ENCODE measurements at places on chromosomes 7 and 10.

- DNase-seq, result no peak
These were observed 50.4 kb upstream of the PTPRN2 start for GRCh38 chr7:158638001-158638400.

DNA sequence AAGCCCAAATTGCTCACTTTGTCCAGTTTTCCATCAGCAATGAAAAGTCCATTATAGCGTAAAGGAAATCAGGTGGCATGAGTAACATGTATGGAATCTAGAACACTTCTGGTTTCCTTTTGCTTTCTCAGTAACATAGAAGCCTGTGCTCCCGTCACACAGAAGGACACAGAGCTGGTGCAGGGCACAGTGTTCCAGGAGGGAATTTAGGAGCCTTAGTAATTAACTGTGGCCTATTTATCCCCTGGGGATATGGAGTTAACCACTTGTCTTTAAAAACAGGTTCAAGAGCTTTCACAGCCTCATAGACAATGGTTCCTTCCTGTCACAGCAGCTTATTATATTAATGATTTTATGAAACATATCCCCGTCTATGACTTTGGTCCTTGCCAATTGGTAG is 189.9 kb downstream of the NEBL start:
- no peak for DNase-seq

DNA sequence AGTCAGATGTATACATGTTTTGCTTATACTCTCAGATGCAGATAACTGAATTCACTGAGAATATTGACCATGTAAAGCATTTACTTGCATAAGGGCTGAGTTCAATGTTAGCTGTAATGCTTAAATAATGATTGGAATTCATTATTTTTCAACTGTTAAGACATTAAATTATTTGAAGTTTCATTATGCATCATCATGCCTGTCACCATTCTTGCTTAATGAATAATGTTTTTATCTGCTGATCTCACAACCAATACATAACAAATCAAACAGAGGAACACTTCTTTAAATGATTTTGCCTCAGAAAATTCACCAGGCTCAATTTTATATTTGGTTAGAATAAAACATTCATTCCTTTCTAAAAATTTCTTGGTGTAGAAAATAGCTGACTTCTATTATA is 233.4 kb downstream of the GPR37 start:
- no peak for DNase-seq

GRCh38 chr10:70007116-70007820 is 45.4 kb upstream of the MACROH2A2 start:
- DNase-seq, result no peak

GRCh38 chr10:22698941-22699440 is 15.4 kb downstream of the PIP4K2A start:
- no peak for DNase-seq

DNA sequence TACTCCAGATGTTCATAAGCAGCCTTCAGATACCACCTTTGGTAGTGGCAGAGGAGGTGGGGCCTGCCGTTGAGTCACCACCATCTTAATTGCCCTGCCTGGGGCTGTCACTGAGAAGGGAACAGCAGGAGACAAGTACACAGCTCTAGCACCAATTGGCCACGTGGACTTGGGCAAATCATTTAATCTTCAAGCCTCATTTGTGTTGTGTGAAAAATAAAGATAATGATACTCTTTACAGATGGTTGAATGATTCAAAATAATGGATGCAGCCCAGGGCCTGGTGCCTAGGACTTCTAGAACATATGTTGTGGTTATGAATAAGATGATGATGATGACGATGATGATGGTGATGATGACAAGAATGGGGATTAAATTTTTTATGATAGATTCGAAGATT is 111.9 kb upstream of the ADAM12 start:
- no peak for DNase-seq

DNA sequence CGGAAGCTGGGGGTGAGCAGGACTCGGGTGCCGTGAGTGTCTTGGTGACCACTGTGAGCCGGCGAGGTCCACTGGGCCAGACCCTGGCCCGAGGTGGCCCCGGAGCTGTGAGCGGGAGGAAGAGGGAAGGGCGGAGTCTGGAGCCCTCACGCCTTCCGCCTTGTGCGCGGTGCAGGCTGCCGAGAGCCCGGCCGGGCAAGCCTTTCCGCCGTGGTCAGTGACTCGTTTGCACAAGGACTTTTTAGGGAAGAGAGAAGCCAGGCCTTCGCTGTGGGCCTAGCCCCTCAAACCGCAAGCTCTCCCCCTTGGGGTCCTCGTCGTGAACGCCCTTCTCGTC is 40.9 kb upstream of the ZNF32 start:
- DNase-seq, result no peak

GRCh38 chr7:47228386-47229014 is 353.4 kb downstream of the TNS3 start:
- DNase-seq, result no peak

DNA sequence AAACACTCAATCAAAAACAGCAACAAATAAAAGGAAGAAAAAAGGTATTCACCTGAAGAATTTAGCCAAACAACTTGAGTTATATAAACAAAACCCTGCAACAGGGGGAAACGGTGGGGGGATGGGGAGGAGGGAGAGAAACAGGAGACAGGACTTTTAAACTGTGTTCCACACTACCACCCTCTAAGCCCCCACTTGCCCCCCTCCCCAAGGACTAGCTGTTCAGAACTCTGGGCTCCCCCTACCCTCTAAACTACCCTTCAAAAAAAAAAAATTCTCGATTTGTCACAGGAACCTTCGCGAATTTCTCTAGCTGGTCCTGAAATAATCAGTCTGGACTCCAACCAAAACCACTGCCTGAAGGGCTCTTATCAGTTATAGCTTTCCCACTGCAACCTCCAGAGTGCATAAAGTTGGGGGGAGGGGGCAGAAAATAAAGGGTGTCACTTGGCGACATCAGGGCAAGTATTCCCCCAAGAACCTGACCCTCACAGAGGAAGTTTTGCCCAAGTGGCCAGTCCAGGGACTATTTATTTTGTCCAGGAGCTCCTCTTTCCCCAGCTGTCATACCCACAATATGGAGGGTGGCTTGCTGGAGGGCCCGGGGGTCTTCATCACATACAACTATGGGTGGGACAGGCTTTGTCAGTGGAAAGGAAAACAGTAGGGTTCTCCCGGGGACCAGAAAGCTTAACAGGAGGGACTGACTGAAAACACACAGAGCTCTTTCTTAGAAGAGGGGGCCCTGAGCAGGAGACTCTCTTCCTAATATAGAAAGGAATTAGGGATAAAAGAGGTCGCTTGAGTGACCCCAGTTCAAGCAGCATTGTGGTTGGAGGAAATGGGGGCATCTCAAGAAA is 1.3 kb downstream of the UBE2H start:
- DNase-seq, result no peak

- no peak for DNase-seq
These were observed 25.7 kb downstream of the ARL5B start for GRCh38 chr10:18684953-18685352.

- DNase-seq, result no peak
These were observed 84.4 kb downstream of the OTUD1 start for GRCh38 chr10:23523251-23523650.

DNA sequence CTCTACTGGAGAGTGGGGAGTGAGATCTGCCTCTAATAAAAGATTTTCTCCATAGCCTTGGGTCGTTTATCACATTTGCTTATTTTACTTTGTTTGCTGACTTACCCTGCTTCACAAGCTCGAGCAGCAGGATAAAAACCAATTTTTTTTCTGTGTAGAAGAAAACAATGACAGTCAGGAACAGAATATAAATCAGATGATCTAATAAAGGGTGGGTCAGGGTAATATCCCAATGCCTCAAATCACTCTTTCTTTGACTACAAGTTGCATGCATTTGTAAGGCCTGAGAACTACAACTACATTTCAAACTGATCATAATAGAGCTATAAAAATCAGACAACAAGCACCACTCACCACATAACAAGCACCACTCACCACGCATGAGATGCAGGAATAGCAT is 174.4 kb upstream of the ADARB2 start:
- DNase-seq, result no peak

- DNase-seq, result no peak
These were observed 174.9 kb upstream of the NPS start for GRCh38 chr10:127374074-127374680.
